HepG2 (cell line): ENCODE measurements at places on chromosomes 7 and 10. TPM values are rescaled to one million over a fixed set of nuclear protein-coding genes. Genes with fewer than 3 reads are reported as not detected.

DNA sequence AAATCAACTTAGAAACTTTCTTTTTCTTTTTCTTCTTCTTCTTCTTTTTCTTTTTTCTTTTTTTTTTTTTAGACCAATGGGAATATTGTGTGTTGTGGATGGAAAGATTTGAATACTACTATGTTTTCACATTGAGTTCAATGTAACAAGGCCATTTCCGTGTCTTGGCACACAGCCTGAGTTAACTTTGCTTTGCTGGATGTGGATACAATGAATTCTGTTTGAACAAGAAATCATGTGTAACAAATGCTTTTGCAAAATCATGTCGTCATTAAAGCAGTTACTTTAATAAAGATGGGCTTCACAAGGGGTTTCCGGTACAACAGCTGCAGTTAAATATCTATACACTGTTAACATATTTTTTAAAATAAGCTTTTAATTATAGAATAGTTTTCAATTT is 13.5 kb upstream of the ENTPD1 start:
- peak; percentile 87 for DNase-seq

DNA sequence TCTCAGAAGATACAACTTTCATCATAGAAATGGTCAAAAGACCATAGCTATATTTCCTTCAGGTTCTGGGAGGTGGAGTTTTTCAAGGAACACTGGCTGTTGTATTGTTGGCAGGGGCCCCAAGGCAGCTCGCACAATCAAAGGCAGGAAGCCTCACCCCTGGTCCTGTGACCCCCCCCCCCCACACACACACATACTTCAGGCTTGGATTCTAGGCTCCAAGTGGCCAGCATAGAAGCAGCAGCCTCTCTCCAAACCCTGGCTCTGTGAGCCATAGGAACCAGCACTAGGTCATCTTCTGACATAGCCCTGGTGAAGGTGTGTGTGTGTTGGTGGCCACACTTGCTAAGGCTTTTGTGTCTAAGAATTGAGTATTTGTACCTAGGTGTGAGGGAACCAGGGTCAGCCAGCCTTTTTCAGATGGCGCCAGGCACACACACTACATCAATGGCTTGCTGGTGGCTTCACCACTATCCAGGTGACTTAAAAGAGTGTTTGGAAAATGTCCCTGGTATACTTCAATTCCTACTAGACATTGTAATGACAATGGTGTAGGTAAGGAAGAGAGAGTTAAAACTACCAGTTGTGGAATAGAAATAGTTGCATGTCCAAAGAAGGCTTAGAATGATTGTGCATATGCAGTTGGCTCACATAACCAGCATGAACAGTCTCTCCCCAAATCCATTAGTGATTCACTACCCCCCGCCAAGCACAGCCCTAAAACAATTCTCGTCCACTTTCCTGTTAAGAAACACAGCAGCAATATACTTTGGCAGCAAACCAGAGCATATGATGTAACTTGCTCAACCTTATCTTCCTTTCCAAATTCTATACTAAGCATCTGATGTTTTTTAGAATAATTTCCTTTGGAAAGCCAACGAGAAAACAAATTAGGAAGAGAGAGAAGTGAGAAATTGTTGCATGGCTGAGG is 91.3 kb downstream of the AVL9 start:
- no peak for DNase-seq

DNA sequence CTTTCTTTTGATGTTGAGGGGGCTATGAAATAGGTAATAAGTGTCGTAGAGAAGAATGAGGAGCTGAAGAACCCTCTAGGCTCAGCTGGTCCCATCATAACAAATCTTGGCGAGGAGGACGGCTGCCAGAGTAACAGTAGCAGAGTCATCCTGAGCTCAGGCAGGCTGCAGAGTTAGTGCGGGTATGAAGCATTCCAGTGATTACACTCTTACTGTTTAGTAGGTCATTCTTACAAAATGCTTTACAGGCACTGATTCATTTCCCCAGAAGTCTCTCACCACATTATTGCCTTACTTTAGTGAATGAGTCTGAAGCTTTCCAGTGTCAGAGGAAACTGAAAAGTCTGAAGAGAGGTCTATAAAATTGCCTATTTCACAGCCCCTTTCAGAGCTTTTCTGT is 43.9 kb upstream of the GPR158 start:
- no peak for DNase-seq

DNA sequence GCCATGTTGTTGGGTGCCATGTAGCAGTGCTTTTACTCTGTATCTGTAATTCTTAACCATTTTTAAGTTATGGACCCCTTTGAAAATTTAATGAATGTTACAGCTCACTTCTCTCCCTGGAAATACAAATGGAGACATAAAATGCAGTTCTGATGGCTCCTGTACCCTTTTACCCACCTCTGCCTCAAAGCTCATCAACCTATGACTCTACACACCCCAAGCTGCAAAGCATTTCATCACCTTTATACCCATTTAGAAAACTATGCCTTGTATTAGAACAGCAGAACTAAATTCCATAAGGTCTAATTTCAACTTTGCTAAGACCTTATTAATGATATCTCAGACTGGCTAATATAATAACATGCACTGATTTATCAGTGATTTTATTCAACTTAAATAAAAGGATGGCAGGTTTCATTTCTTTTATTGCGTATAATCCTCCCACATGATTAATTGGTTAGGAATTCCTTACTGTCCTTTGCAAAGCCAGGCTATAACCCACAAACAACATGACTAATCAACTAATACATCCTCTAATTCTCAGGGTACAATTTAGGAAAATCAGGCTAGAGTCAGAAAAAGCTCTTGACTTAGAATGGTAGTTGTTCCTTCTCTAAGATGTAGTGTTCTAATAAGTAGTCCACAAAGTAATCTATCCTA is 68.1 kb downstream of the CPEB3 start:
- DNase-seq: no peak

Gene PPA1
- polyA plus RNA-seq: 104 and 136 TPM in 2 replicates

- no peak for DNase-seq
Observed at GRCh38 chr10:26528715-26529393, 90.7 kb downstream of the APBB1IP start.

- DNase-seq: no peak
Observed at GRCh38 chr10:131944976-131945695, 36.6 kb downstream of the BNIP3 start.

- no peak for DNase-seq
Observed at GRCh38 chr7:148507787-148508186, 82.8 kb upstream of the C7orf33 start.

Gene PPP1R17
- polyA plus RNA-seq: not detected in 2 replicates

DNA sequence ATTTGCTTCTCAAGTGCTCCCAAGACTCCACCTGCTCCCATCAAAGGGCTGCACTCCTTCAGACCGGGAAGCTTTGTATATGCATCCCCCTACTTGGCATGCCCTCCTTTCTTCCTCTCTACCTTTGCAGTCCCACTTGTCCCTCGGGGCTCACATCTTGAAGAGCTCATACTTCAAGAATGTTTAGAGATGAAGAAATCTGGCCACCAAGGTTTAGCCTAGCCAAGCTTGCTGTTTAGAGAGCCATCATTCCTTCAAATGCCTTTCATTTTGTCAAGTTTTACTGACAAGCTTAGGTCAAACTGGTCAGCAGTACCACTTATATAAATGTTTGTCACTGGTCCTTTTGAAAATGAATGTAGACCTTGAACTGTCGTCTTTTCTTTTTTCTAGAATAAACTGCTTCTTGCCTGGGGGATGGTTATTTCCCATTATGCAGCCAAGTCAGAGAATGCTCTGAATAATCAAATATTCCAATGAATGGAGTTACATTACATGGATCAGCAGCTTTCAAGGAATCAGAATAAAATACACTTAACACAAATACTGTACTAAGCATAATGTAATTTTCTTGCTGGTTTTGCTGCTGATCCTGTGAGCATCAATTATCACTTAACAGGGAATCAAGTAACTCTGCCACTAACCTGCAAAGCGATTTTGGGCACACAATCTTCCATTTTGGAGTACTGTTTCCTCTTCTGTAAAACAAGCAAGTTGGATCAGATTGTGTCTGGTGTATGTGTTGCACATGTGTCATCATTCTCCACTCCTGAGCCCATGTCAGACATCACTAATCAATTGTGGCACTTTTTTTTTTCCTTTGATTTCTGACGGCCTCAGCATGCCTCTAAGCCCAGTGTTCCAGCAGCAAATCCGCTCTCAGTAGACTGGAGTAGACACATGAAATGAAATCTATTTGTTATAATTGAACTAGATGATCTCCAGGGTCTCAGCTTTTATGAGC is 357.9 kb downstream of the PTEN start:
- DNase-seq: no peak

GRCh38 chr10:102675666-102676533 is 31.6 kb downstream of the TRIM8 start:
- DNase-seq: peak; percentile 79

GRCh38 chr7:26199301-26200037 is 1.1 kb downstream of the HNRNPA2B1 start:
- DNase-seq: no peak

GRCh38 chr10:15730341-15730740 is 10.6 kb upstream of the ITGA8 start:
- no peak for DNase-seq

Gene PNLIPRP3
- polyA plus RNA-seq: not detected in 2 replicates

DNA sequence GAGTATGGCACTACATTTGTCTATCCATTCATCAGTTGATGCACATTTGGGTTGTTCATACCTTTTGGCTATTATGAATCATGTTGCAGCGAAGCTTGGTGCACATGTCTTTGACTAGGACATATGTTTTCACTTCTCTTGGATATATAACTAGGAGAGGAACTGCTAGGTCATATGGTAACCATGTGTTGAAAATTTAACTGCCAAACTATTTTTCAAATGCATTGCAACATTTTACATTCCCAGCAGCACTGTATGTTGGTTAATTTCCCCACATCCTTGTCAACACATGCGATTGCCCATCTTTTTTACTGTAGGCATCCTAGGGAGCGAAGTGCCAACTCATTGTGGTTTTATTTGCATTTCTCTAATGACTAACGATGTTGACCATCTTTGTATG is 183.4 kb downstream of the PRKCQ start:
- DNase-seq: no peak

Gene NKX2-3
- polyA plus RNA-seq: not detected in 2 replicates

GRCh38 chr10:22750131-22750530 is 35.8 kb upstream of the PIP4K2A start:
- DNase-seq: no peak

- DNase-seq: no peak
Observed at GRCh38 chr7:155872678-155873369, 60.6 kb upstream of the SHH start.

- DNase-seq: no peak
Observed at GRCh38 chr7:13407911-13408310, 581.6 kb downstream of the ETV1 start.

DNA sequence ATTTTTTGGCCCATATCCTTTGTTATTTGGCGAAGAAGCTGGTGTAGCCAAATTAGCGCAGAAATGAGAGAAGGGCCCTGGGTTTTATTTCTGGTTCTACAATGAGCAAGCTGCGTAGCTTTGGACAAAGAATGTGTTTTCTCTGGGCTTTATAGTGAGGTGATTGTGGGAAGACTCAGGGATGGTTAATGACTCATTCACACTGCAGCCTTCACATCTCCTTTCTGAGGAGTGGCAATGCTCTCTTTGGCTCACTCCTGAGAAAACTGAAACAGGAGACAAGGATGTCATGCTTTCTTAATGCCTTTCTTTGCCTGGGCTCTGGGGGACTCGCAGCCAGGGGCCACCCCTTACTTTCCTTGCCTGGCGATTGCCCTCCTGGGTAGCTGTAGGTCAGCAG is 271.0 kb upstream of the PODXL start:
- no peak for DNase-seq

DNA sequence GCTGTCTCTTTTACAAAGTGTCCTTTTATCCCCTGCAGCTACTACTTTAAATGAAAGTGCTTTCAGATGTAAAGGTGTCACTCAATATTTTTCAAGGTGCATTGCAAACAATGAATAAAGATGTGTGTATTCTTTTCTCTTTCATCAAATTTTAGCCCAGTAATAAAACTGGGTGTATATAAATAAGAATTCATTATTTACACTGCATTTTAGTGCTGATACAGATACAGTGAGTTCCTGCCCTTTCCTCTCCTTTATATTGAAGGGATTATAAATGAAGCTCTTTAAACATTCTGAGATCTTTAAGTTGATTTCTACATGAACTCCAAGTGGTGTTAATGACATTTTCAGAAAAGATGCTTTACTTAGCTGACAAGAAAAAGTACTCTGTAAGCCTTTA is 517.5 kb downstream of the PHTF2 start:
- DNase-seq: no peak

Gene SLC26A3
- 0.30 and 0.71 TPM in 2 replicates for polyA plus RNA-seq

GRCh38 chr7:31550432-31550831 is 36.5 kb downstream of the ITPRID1 start:
- DNase-seq: no peak

Gene VIPR2
- not detected in 2 replicates for polyA plus RNA-seq

GRCh38 chr10:47300429-47300931 is 483 bp downstream of the GDF10 start:
- peak; percentile 7 for DNase-seq

DNA sequence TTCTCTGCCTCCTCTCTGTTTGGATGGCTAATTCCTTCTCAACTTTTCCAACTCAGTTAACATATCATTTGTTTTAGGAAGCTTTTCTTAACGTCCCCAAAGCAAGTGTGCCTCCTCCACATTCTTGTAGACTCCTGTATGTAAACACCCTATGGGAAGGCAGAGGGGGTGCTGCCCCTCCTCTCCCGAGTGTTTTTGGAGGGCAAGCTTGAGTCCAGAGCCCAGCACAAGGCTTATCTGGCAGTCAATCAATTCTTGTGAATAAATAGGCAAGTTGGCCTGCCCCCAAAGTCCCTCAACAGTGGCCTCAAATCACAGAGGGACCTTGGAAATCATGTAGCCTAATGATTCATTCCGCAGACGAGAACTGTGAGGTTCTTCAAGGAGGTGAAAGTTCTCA is 305.6 kb downstream of the RPS24 start:
- no peak for DNase-seq

DNA sequence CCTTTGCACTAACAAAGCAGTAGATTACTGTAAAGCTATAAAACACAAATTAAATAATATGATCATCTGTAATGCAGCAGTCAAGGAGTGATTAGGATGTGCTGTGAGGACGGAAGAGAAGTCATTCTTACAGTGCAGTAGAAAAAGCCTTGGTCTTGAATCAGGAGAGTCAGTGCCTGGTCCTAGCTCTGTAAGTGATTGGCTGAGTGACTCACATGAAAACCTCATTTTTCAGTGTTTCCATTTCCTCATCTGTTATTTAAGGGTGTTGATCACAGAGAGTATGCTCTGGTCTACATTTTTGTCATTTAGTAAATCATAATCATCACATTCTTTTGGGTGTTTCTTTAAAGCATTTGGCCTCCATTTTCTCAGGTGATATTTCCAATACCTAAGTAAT is 717.8 kb downstream of the LRMDA start:
- no peak for DNase-seq
